ENCODE measurements at places on chromosomes 2 and 18.

- no peak for DNase-seq
Measured at GRCh38 chr2:598058-598802, 79.0 kb downstream of the TMEM18 start.

GRCh38 chr2:42568401-42569115 is at the start of gene MTA3:
MTA3 (plus strand) TSS chr2:42568632; CDS start chr2:42568746, 114 bp downstream.
- peak; percentile 69 for DNase-seq

DNA sequence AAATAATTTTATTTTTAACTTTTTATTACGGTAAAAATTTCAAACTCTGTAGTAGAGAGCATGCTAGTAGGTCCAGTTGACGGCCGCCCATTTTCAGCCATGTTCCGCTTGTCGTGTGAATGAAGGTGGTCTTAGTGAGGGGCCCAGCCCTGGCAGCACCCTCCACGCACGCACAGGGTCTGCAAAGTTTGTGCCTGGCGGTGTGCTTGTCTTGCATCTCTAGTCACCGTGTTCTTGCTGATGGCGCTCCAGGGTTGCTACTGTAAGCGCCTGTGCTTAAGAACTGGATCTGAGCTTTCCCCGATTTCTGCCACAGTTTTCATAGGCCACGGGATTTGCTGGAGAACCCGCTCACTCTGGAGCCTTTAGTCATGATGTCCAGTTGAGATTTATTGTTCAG is 28.9 kb downstream of the LDLRAD4 start:
- DNase-seq = no peak

- DNase-seq = no peak
Measured at GRCh38 chr2:121818546-121818945, 63.1 kb downstream of the TSN start.

GRCh38 chr18:77784759-77785379 is 535.2 kb downstream of the GALR1 start:
- DNase-seq = no peak

DNA sequence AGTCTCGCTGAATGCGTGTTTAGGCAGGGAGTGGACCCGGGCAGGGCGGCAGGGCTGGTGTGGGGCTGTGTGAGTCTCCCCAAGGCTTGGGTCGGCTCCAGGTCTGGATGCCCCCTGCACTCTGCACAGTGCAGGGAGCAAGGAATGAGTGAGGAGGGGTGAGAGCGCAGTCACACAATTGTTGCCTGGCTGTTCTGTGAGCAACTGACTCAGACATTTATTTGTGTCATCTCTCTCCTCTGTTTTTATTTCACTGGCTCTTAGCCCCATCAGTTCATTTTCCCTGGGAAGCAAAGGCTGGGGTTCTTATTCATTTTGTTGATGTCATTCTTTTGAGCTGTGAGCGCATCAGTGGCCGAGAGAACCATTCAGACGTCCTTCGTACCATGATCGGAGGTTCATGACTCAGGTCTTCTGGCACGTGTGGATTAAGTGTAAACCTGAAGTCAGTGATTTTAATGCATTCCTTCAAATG is 61.1 kb downstream of the GATA6 start:
- no peak for DNase-seq

DNA sequence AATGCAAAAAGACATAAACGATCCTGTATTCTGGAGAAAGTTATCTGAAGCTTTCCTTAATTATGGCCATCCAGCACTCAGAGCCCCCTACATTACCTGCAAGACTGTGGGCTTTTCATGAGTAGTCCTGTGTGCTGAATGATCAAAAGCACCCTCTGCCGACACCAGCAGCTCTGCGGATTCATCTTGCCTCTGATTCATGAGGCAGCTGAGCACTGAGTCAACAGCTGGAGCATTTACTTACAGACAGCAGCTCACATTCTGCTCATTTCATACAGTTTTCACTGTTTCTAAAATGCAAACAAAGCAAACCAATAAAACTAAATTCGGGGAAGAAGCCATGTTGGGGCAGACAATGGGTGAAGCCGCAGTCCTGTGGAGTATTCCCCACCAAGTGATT is 886.5 kb downstream of the CNTNAP5 start:
- no peak for DNase-seq

DNA sequence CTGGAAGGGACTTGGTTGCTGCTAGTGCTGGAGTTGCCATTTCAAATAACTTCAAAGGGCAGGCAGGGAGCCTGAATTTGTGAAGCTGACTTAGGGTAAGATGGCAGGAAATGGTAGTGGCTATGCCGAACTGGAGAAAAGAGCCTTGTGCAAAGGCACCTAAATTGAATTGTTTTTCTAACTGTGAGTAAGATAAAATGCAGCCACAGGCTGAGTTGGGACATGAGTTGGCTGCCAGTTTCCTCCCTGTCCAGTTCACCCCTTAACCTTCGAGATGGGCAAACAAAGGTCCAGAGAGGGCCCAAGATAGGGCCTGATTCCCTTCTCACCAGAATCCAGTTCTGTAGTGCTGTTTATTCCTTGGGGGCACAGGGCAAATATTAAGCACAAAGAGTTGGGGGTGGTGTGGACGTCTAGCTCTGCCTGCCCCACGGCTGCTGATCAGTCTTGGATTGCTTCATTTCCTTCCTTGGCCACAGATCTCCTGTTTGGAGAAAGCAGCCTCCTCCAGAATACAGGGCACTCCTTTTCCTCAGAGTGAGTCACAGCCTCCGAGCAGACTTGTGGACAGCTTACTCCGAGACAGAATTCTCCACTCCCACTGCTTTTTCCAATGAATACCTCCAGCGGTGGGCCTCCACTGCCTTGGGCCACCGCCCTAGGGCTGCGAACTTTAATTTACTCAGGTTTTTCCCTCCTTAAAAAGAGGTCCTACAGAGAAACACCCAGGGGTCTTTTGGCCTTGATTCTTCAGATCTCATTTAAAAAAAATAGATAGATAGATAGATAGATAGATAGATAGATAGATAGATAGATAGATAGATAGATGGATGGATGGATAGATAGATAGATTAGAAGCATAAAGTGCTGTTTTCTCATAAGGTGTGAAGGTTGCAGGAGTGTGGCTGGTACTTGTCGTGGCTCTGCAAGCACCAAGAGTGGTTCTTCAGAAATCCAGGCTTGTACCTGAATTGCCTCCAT is 18.4 kb upstream of the SLC20A1 start:
- no peak for DNase-seq

DNA sequence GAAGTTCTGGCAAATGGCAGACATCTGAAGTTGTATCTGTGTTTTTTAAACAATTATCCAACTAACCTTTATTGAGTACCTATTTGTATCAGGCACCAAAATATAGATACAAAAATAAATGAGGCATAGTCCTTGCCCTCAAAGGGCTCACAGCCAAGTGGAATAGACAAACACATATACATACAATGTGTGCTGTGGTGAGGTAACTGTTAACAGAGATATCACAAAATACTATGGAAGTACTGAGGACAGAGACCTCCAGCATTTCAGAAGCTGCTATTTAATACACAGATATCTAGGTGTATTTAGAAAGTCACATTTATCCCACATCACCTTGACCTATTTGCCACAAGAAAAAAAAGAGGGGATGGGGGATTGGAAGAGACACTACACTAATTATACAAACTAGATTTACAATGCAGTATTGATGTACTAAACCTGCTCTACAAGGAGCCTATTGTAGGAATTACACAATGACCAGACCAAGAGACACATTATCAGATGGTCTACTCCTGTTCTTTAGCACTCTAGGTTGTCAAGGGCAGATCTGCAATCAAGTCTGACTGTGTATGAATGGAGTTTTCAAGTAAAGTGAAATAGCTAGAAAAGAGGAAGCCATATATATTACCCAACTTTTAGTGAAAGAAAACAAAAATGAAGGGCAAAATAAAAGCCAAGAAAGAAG is 62.2 kb downstream of the SPIRE1 start:
- DNase-seq = no peak

DNA sequence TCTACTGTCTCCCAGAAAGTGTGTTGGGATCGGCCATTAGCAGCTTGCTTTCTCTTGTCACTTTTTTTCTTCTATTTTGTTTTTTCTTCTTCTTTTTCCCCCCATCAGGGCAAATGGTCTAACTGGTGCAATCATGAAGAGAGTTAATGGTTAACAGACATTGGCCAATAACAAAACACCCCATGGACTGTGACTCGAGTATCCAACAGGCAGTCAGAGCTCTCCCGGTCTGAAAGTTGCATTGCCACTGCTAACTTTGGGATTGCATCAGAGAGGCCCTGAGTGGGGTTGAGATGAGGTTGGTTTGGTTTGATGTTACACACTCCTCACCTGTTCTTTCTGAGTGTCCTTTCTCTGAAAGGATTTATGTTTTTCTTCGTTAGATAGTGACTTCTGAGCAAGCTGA is 12.9 kb upstream of the SNORC start:
- DNase-seq = no peak

- DNase-seq = peak; percentile 66
Measured at GRCh38 chr2:69741229-69741574, 732 bp upstream of the ANXA4 start.

- DNase-seq = no peak
Measured at GRCh38 chr2:129744141-129744540, 235.3 kb upstream of the RAB6C start.

All from erythroblast (primary cell).